ENCODE measurements at places on chromosomes 2 and 18. TPM values are rescaled to one million over a fixed set of nuclear protein-coding genes. Genes with fewer than 3 reads are reported as not detected.

DNA sequence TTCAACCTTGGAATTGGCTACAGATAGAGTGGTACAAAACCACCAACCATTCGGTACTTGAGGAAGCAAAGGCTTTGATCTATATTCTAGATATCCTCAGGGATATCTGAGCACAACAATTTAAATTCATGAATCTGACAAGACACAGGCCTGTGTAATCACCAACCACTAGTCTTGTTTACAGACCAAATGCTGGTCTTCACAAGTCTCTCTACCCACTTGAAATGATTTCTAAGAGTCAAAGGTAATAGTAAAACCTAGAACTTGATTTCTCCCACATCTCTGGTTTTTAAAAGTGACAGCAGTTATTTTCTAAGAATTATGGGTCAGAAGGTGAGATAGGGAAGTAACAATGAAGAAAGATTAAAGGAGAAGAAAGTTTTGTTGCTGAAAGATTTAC, 613.7 kb upstream of the ACVR2A start:
- DNase-seq: no peak

Gene CCDC102B
- 20.1 TPM for total RNA-seq

- DNase-seq: no peak
Observed at GRCh38 chr2:170525566-170525900, 189.6 kb upstream of the SP5 start.

- no peak for DNase-seq
Observed at GRCh38 chr2:241288324-241288888, 27.1 kb downstream of the HDLBP start.

Gene AQP12B
- total RNA-seq: not detected

Gene RAB31
- 27.6 TPM for total RNA-seq

DNA sequence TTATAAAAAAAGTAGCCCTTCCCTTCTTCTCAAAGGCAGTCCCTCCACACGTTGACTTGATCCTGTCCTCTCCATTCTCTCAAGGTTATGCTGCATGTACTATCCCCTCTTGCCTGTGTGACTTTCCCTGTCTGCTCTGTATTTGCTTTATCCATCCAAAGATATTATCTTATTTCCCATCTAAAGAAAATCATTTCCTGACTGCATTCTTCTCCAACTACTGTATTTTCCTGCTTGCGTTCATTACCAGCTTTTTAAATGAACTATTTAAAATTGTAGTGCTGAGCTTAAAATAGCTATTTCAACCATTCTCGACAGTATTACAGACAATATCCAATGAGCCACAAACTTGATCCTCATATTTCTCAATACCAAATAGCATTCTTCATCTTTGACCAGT, 716.0 kb upstream of the REG3G start:
- DNase-seq: no peak

DNA sequence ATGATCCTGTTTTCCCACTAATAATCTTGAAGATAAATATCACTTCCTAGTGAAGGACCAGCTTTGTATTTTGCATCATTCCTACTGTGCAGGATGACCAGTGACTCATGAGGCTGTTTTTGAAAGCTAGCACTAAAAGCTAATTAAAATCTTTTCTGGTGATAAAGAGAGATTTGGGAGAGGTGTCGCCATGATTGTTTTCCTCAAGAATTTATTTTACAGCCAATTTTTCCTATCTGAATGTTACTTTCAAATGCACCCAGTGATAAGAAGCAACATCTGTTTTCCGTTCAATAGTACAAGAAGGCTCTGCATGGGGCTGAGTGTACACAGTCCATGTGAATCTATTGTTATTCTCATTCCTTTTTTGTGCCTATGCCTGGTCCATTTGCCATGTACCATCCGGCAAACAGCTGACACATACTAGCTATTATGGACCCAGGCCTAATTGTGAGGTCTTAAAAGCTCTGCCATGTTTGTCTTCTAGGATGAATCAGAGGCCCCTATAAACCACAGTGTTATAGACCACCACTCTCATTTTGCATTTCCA, 28.4 kb downstream of the MEIS1 start:
- no peak for DNase-seq

DNA sequence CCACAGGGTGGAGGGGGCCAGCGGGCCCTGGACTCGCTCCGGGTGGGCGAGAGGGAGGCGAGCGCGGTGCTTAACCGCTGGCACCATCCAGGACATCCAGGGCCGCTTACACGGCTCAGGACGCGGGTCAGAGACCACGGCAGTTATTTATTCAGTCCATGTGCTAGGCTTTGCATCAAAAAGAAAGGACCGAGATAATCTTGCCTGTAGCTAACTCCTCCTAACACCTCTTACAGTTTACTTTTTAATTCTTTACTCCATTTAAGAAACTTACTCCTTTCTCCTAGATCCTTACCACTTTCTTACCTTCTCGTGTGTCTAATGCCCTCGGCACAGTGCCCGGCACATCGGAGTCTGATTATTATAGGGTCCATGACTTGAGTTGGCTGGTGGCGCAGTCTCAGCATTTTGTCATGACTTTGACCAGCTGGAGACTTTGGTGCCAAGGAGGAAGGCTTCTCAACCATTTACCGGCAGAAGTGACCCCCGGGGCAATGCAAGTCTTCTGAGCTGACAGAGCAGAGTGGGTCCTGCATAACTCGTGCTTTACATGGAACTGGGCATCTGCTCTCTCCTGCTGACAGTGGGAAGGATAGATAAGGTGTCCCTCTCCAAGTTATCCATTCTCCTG, 503 bp downstream of the ANXA4 start:
- DNase-seq: no peak

GRCh38 chr2:112032689-112033465, 22.2 kb upstream of the TMEM87B start:
- DNase-seq: no peak
